ENCODE measurements at places on chromosomes 6 and 20.
A peak's percentile ranks its signal among the peaks of the same experiment; 100 is the strongest.

GRCh38 chr20:40930561-40930960 is 98.1 kb upstream of the TOP1 start:
- no peak for DNase-seq

- DNase-seq: no peak
Measured at GRCh38 chr6:16095180-16095579, 33.7 kb upstream of the MYLIP start.

DNA sequence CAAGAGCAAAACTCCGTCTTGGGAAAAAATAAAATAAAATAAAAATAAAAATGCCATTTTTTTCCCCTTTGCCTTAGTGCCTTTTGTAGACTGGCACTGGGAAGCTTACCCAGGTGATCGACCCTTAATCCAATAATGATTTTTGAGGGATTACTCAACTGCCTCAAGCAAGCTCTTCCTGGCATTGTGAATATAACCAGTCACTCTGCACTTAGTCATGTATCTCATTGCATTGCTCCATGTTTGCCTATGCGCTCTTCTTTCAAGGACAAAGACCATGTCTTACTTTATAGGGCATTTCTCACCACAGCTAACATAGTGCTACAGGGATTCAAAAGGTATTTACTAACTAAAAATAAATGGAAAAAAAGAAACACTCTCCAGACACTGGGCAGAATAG is 13.0 kb downstream of the GFOD1 start:
- DNase-seq: peak; percentile 95

GRCh38 chr20:8997701-8998117 is 71.2 kb upstream of the PLCB4 start:
- DNase-seq: no peak
